ENCODE measurements at places on chromosomes 4 and X.

DNA sequence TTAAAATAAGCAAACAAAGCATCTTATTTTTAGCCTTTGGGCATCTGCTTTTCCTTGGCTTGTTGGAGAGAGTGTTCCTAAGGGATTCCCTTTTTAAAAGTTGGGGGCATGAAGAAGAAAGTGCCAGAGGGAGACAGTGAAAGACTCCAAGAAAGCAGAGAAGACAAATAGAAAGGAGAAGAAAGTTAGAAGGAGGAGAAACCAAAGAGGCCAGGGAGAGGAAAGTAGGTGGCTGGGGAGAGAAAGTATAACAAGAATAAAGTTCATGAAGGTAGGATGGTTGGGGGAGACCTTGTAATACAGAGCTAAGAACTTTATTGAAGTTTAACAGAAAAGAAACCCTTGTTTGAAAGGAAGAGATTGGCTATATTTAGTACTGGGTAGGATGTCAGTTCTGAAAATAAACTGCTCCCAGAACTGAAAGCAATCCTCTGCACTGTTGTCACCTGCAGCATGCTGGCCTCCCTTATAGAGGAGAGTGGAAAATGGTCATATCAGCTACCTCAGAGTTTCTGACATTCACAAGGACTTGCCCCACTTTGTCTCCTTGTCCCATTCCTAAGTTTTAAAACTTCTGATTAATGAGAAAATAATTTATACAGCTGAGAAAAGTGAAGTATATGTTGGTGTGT is 125.3 kb upstream of the VAMP7 start:
- no peak for DNase-seq

DNA sequence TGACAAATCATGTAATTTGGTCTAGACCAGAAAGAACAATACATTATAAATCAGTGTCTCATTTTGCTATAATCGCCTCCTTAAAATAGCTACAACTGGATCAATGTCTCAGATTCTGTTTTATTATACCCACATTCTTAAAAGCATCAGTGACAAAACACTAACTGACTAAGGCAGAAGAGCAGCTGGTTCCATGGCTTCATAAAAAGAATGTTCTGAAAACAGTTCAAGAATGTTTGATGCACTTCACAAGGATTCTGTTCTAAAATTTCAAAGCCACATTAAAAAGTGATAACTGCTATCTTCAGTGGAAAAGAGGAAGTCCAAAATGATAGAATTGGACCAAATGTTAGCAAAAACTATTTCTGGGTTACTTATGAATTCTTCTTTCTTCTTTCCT is 69.8 kb downstream of the COL25A1 start:
- no peak for DNase-seq

GRCh38 chrX:69146739-69147138 is 18.5 kb downstream of the PJA1 start:
- DNase-seq = no peak

DNA sequence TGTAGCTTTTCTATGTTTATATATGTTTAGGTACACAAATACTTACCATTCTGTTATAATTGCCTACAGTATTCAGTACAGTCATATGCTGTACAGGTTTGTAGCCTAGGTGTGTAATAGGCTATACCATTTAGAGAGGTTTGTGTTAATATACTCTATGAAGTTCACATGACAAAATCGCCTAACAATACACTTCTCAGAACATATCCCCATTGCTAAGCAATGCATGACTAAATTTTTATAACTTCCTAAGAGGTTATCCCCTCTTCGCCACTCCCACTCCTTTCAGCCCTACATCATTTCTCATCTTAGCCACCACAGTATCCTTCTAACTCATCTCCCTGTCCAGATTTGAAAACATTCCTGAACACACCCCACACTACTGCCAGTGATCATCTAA is 83.7 kb upstream of the ZCCHC13 start:
- no peak for DNase-seq

DNA sequence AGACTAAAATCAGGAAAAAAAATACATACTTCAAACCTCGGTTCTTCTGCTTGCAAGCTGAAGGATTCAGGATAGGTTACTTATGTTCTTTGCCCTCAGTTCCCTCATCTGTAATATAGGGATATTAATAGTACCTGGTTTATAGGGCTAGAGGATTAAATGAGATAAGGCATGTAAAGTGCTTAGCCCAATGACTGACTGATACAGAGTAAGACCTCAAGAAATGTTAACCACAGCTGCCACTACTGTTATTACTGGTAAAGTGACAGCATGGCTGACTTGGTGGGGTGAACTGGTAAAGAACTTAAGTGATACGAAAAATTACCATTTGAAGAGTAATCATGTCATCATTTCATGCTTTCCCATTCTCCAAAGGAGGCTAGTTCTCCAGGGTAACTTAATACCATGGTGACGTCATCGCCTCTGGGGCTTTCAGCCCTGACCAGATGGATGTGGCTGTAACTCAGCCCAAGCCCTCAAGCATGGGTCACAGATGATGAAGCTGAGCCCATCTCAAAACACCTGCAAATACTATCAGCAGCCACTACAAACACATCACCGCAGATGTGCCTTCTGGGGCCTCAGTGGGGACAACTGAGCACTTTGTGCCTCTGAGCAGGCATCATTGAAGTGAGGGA is 44.5 kb upstream of the SCML1 start:
- no peak for DNase-seq

DNA sequence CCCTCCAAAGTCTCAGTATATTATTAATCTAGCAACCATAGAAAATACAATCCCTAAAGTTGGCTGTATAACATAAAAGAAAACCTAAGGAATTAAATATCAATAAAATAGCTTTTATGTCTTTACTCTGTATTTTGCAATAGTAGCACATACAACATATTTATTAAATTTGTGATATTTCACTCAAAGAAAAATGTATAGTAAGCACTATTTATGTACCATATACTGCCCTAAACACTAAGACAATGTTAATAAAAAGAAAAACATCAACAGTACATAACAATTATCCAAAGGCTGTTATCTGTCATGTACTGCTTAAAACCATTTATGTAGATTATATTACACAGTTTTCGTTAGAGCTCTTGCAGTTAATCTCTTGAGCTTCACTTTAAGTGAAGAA is 834.5 kb upstream of the INTU start:
- no peak for DNase-seq

DNA sequence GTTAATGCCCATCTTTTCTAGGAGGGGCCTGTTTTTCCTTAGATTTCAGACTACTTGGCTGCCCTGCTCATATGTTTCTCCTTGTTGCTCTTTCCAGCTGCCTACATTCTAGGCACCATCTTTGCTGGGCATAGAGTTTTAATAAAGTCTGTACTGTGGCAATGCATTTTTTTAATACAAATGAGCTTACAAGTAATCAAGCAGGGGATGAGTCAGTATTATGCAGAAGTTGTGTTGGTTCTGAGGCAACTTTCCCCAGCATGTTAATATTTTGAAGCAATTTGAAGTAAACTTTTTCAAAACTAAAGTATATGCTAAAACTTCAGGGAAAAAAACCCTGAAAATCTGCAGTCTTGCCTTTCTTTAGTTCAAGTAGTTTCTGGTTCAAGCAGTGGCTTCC is 372.0 kb upstream of the GATB start:
- no peak for DNase-seq

DNA sequence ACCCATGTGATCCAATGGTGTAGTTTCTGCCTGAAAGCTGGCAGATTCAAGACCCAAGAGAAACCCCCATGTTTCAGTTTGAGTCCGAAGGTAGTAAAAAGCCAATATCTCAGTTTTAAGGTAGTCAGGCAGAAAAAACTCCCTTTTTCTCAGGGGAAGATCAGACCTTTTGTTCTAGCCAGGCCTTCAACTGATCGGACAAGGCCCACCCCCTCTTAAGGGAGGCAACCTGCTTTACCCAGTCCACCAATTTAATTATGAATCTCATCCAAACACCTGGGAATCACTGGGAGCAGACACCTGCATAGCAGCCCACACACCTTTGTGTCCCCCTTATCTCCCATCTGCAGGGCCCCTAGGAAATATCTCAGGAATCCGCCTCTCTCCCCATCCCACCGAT is 322.0 kb downstream of the STK32B start:
- DNase-seq = no peak

DNA sequence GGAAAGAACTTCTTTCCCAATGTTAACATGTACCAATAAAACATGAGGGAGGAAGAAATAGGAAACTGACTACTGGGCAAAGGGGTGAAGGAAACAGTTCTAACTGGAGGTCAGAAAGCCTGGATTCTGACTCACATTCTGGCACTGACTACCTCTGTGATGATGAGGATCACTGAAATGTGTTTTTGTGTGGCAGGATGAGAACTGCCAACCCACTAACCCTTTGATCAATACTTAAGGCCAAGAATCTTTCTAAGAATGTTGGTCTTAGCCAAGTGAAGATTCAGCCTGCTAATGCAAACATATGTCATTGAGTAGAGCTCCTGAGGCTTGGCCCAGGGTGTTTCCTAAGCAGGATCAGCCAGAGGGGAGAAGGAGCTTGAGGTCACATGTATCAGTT is 4.6 kb downstream of the ALAS2 start:
- DNase-seq = no peak

GRCh38 chr4:2333356-2333841 is 71.5 kb upstream of the MXD4 start:
- no peak for DNase-seq

GRCh38 chrX:11739776-11740175 is 18.3 kb upstream of the MSL3 start:
- no peak for DNase-seq

DNA sequence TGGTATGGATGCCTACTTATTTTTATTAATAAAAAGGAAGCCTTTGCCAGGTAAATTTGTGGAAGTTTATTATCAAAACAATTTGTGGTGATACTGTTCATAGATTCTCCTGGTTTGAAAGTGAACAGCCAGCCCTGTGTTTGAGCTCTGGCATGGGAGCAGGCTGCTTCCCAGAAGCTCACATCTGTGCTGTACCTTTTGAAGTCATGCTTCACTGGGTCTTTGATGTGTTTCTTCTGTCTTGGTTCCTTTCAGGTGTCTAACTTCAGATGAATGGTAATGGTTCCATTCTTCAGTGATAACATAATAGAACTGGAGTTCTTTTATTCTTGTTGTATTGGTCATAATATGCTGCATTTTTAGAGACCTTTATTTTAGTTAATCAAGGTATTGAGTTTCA is 85.5 kb downstream of the BMPR1B start:
- no peak for DNase-seq

- no peak for DNase-seq
These were observed 88.6 kb upstream of the FRMPD3 start for GRCh38 chrX:107360788-107361360.

DNA sequence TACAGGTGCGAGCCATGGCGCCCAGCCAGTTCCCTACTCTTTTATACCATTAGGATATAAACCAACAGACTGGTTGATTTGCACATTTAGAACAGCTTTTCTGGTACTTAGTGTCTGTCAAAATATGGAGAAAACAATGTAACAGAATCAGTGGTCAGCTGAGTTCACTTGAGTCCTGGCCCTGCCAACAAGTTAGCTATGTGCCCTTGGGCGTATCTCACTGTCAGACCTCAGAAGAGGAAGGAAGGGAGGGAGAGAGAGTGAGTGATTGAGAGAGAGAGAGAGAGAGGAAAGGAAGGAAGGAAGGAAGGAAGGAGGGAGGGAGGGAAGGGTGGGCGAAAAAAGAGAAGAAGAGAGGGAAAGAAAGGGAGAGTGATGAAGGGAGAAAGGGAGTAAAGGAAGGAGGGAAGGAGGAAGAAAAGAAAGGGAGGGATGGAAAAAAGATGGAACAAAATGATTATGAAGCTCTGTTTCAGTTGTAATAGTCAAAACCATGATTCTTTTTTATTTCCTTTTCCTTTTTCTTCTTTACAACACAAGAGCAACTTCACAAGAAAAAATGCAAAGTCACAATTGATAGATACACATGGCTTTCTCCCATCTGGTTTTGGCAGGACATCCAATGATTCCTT is 55.7 kb upstream of the PDGFRA start:
- no peak for DNase-seq

- DNase-seq = no peak
These were observed 113.0 kb downstream of the NHS start for GRCh38 chrX:17488036-17488435.

DNA sequence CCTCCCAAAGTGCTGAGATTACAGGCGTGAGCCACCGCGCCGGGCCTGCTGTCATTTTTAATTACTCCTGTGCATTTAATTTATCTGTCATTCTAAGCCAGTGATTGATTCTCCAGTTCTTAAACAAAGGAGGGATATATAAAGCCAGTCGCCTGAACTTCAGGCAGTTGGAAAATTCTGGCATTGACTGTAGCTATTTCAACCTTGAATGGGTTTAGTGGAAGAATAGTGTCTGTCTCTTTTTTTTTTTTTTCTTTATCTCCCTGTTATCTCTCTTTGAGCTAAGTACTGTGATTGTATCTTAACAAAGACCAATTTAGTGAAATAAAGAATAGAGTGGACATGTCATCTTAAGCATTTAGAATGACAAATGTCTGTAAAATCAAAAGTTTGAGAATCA is 11.0 kb downstream of the NEIL3 start:
- DNase-seq = no peak

GRCh38 chr4:148116264-148116663 is 325.9 kb downstream of the NR3C2 start:
- DNase-seq = peak; percentile 44

- DNase-seq = no peak
These were observed 96.5 kb upstream of the KLF3 start for GRCh38 chr4:38567457-38567856.

GRCh38 chr4:48670587-48670986 is 109.5 kb downstream of the FRYL start:
- no peak for DNase-seq

DNA sequence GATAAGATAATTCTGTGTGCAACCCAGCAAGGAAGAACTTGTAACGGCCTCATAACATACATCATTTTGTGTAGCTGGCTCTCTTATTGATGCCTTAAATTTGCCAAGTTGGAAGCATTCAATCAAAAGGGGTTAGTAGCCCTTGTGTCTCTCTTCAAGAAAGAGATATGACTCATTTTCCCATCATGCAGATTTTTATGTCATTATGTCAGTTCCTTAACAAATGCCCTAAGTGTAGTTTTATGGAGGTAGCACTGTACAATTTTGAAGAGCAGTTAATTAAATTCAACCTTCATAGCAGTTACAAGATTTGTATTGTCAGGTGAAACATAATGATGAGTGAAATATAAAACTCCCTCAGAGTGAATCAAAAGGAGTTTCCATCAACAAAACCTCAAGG is 215.6 kb downstream of the GRIA3 start:
- no peak for DNase-seq

GRCh38 chr4:143186649-143187048 is 1.9 kb downstream of the USP38 start:
- DNase-seq = no peak

DNA sequence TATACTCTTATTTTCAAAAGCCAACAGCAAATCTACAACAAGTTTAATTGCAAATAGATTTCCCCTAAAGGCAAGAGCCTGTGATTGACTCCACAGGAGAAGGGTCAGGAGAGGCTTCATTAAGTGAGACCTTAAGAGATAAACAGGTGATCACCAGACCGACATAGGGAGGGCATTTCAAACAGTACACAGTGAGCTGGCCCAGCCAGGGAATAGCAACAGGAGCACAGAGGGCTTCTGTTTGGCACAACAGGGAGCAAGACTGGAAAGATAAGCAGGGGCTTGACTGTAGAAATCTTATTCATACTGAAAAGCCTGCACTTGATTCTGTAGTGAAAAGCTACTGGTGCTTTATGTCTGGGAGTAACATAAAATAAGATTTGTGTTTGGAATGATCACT is 3.9 kb downstream of the RUFY3 start:
- DNase-seq = no peak

GRCh38 chr4:145984563-145984962 is 45.9 kb upstream of the ZNF827 start:
- DNase-seq = no peak

GRCh38 chrX:136318895-136319597 is 18.3 kb downstream of the ADGRG4 start:
- DNase-seq = no peak

GRCh38 chr4:88859191-88859812 is 161.7 kb upstream of the NAP1L5 start:
- DNase-seq = no peak
